ENCODE measurements at places on chromosomes 1 and 21. TPM values are rescaled to one million over a fixed set of nuclear protein-coding genes. Genes with fewer than 3 reads are reported as not detected.

SPRR2B gene
- total RNA-seq = not detected

OR6N1 gene
- total RNA-seq = not detected

ZNF593OS gene
- not detected for total RNA-seq

CAMK1G gene
- total RNA-seq = not detected

COL8A2 gene
- total RNA-seq = 1.7 TPM

ARID1A gene
- 52.1 TPM for total RNA-seq

OLIG2 gene
- not detected for total RNA-seq

PM20D1 gene
- total RNA-seq = 1.7 TPM

ADCY10 gene
- total RNA-seq = 0.97 TPM

TMEM240 gene
- total RNA-seq = 5.0 TPM

SYPL2 gene
- 28.9 TPM for total RNA-seq

KRTAP13-2 gene
- total RNA-seq = not detected

All from cardiac septum (tissue), 1 donor.